ENCODE measurements at places on chromosomes 13 and 19. TPM values are rescaled to one million over a fixed set of nuclear protein-coding genes. Genes with fewer than 3 reads are reported as not detected.

Gene KLK12
- total RNA-seq: not detected

Gene ZGLP1
- total RNA-seq: 5.3 TPM

Gene ZNF429
- 2.4 TPM for total RNA-seq

Gene P2RY11
- 10.7 TPM for total RNA-seq

Gene HPN
- 0.23 TPM for total RNA-seq

Gene POGLUT2
- total RNA-seq: 22.5 TPM

Gene SIGLECL1
- not detected for total RNA-seq

Data from endothelial cell of umbilical vein (primary cell).